ENCODE measurements at places on chromosomes 7 and 10.

DNA sequence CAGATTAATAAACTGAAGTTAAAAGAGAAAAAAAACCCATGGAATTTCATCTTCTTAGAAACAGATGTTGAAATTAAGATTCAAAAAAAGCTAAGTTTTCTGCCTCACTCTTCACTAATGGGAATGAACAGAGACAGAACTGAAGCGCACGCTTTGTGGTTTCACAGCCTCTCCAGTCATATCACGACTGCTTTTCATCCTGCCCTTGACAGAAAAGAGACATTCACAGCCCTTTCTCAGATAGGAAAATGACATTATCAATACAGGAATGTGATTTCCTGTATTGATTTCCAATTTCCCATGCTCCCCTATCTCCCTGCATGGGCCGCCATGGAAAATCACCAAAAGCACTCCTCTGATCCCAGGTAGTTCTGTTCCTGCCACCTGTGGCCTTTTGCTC is 108.2 kb downstream of the PFKFB3 start:
- DNase-seq = no peak

GRCh38 chr10:116444527-116445142 is 17.0 kb downstream of the PNLIPRP3 start:
- DNase-seq = no peak

GRCh38 chr7:4136036-4136435 is 546.1 kb upstream of the FOXK1 start:
- peak; percentile 39 for DNase-seq

GRCh38 chr7:128003787-128004186 is 27.4 kb downstream of the LRRC4 start:
- DNase-seq = no peak

DNA sequence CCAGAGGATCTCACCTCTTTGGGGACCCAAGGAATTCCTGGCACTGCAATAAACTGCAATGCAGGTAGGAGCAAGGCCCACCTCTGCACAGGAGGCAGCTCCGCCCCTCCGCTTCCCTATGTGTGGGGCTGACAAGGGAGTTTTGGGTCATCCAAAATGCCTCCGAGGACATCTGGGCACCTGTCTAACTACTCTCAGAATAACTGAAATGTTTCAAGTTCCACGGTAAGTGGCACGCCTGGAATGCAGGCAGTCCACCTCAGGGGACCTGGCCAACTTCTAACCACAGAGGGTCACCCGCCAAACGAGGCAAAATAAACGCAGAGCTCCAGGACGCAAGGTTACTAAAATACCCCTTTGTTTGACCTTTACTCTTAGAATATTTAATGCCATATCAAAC is 102.5 kb downstream of the FGFR2 start:
- peak; percentile 67 for DNase-seq

Measured in upper lobe of right lung (tissue), 1 donor.